Ovary (tissue), 10 donors: ENCODE measurements at places on chromosomes 1 and 21.

GRCh38 chr1:5200006-5200405, 545.6 kb downstream of the AJAP1 start:
- no peak for DNase-seq

GRCh38 chr1:223417903-223418663, 24.9 kb downstream of the CCDC185 start:
- DNase-seq: no peak

DNA sequence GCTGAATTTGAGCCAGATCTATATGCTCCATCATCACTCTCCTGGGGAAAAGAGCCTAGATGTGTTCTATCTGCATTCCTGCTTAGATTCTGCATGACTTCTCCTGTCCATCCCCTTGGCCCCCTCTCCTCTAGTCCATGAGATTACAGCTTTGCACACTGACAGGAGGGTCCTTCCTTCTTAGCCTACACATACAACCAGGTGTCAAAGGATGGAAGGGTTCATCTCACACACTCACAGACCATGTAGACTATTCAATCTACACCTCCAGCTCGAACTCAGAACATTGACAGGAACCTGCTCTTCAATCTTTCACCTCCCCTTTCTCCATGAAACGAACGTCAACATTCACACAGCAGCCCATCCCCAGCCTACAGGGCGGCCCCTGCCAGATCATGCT, 13.8 kb downstream of the C1orf116 start:
- DNase-seq: no peak

GRCh38 chr1:26053718-26054560, 8.0 kb upstream of the SLC30A2 start:
- no peak for DNase-seq
